ENCODE measurements at places on chromosomes 6 and 20.

GRCh38 chr6:41085182-41085581 lies 12.4 kb downstream of the NFYA start:
- no peak for DNase-seq

DNA sequence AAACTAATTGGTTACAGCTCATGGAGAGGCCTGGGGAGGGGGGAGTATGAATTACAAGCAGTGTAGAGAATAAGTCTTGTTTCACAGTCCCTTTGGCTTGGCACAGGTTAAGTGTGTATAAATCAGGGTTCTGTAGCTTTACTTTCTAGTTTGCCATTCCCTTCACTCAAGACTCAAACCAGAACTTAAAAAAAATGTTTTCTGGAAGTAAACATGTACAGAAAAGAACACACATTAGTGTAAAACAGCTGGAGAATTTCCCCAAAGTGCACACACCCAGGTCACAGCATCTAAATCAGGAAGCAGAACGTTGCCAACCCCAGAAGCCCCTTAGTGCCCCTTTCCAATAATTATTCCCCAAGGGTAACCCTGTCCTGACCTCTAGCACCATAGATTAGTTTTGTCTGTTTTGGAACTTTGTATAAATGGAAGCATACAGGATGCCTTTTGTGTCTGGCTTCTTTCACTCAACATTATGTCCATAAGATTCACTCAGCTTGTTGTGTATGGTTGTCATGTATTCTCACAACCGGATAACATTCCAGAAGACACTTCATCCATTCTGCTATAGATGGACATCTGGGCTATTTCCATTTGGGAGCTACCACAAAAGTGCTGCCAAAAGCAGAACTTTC lies 33.7 kb upstream of the SCUBE3 start:
- no peak for DNase-seq

- DNase-seq, result no peak
Observed at GRCh38 chr20:21096321-21097043, 9.7 kb downstream of the LINC00237 start.

GRCh38 chr6:20479060-20479459 lies 55.2 kb upstream of the CDKAL1 start:
- no peak for DNase-seq

DNA sequence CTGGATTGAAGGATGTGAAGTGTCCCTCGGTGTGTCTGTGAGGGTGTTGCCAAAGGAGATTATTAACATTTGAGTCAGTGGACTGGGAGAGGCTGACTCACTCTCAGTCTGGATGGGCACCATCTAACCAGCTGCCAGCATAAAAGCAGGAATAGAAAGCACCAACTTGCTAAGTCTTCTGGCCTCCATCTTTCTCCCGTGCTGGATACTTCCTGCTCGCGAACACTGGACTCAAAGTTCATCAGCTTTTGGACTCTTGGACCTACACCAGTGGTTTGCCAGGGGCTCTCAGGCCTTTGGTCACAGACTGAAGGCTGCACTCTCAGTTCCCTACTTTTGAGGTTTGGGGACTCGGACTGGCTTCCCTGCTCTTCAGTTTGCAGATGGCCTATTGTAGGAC lies 220.3 kb upstream of the LRFN2 start:
- DNase-seq, result peak; percentile 4

DNA sequence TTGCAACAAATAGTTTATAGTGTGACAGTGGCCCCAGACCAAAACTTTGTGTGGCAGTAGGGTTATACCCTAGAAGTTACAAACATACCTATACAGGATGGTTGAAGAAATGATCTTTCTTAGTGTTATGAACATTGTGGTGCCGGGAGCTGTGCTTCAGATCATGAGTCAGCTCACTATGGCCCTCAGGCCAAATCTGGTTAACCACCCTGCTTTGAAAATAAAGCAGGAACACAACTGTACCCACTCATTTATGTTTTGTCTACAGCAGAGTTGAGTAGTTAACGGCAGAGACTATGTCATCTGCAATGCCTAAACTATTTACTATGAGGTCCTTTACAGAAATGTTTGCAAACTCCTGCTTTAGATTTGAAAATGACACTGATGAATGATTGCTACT lies 24.3 kb downstream of the AKAP7 start:
- peak; percentile 56 for DNase-seq

- DNase-seq, result no peak
Observed at GRCh38 chr6:139886396-139886795, 511.9 kb upstream of the CITED2 start.

Data from foreskin keratinocyte (primary cell).